ENCODE measurements at places on chromosomes 7 and 10. TPM values are rescaled to one million over a fixed set of nuclear protein-coding genes. Genes with fewer than 3 reads are reported as not detected.

GRCh38 chr7:117803476-117803875 lies 69.8 kb downstream of the CTTNBP2 start:
- DNase-seq: no peak

GLI3 gene
- 0.46 TPM for total RNA-seq

GRCh38 chr7:147363101-147363500 lies 1227.5 kb upstream of the C7orf33 start:
- no peak for DNase-seq

DNA sequence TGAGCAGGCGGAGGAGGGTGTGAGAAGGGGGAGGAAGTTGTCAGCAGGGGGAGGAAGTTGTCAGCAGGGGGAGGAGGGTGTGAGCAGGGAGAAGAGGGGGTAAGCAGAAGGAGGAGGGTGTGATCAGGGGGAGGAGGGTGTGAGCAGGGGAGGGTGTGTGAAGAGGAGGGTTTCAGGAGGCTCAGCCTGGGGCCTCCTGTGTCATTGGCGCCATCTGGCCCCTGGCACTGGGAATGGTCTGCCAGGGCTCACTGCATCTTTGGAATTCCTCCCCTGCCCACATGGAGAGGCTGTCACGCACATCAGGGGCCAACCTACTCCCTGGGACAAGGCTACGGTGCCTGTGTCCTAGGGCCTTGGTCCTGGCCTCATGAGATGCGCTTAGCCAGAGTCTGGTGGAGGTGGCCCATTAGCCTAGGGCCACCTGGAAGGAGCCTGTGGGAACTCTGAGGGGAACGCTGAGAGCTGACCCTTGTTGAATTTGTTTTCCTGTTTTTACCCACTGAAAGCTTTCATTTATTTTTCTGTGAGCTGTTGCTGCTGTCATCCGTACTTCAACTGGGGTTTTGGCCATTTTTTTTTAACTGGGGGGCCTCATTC lies 18.0 kb downstream of the CAMK2B start:
- no peak for DNase-seq

DNA sequence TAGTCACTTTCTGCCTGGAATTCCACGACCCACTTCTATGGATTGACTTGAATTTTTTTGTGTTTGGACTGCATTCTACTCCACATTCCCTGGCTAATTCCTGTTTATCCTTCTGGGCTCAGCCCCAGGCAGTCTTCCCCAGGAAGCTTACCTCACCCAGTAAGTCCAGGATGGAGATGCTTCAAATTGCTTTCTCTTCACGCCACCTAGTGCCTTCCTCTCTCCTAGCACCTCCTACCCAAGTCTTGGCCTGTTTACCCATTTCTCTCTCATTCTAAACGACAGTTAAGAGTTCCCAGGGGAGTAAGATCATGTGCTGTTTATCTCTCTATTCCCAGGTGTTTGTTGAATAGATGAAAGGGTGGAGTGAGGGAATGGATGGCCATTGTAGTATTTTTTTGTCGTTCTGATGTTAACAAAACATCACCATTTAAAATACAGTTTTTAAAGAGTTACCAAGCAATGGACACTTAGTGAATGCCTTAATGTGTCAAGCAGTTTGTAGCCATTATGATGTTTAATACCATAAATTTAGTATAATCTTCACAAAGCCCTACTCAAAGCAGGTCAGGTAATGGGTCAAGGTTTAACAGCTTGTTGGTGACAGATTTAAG lies 45.5 kb upstream of the TARP start:
- DNase-seq: no peak

GRCh38 chr10:132452216-132452650 lies 55.2 kb downstream of the PWWP2B start:
- DNase-seq: no peak

- peak; percentile 28 for DNase-seq
Measured at GRCh38 chr7:116802746-116803152, 59.6 kb upstream of the CAPZA2 start.

CDH23 gene
- 1.6 TPM for total RNA-seq

- no peak for DNase-seq
Measured at GRCh38 chr7:25967278-25968204, 184.5 kb upstream of the NFE2L3 start.

DNA sequence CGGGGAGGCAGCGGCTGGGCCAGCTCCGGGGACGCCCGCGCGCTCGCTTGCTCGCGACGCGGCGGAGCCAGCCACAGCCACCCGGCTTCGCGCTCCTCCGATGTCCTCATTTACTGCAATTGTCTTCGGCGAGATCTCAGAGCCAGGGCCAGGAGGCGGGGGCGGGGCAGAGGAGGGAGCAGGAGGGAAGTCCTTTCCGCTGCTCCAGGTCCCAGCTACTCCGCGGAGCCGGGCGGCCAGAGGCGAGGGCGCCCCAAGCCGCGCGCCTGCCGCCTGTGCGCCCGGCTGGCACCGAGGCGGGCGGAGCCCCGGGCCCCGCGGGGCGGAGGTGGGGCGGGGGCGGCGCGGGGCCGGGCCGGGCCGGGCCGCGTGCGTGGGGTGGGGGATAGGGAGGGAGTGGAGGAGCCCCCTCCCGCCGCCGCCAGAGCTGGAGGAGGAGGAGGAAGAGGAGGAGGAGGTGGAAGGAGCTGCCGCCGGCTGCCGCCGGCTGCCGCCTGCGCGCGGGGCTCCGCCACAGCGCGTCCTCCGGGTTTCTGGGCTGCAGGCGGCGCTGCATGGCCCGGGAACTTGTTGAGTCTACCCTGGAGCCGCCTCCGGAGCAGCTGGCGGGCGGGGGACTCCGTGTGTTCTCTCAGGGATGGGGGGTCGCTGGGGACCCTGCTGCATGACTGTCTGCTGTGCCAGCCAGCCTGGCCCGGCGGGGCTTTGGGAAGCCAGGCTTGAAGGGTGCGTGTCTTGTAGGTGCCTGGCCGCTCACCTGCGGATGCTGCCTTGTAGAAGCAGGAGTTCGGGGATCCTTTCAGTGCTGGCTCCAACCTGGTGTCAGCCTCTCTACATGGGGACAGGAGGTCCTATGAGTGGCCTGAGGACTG lies at the start of gene INSYN2A:
TSS of gene INSYN2A (minus strand) at position 310 of the 872 bp plus-strand sequence. CDS start 20,196 bp downstream, outside the sequence.
- DNase-seq: no peak

GRCh38 chr7:27142580-27143022 lies 880 bp downstream of the HOXA5 start:
- DNase-seq: no peak

- DNase-seq: no peak
Measured at GRCh38 chr7:34333184-34333583, 324.8 kb upstream of the NPSR1 start.

GRCh38 chr7:94973844-94974243 lies 66.5 kb downstream of the PPP1R9A start:
- DNase-seq: no peak

- DNase-seq: no peak
Measured at GRCh38 chr7:74258639-74259038, 4.4 kb upstream of the RFC2 start.
